ENCODE measurements at places on chromosomes 16 and 17. TPM values are rescaled to one million over a fixed set of nuclear protein-coding genes. Genes with fewer than 3 reads are reported as not detected.

Gene SLX1B
- 36.0 TPM for total RNA-seq

Gene SDR42E2
- total RNA-seq, result 0.22 TPM

Gene PRSS21
- 0.53 TPM for total RNA-seq

Gene GOSR2
- 76.9 TPM for total RNA-seq
